ENCODE measurements at places on chromosomes 11 and 22.
A peak's percentile ranks its signal among the peaks of the same experiment; 100 is the strongest.

DNA sequence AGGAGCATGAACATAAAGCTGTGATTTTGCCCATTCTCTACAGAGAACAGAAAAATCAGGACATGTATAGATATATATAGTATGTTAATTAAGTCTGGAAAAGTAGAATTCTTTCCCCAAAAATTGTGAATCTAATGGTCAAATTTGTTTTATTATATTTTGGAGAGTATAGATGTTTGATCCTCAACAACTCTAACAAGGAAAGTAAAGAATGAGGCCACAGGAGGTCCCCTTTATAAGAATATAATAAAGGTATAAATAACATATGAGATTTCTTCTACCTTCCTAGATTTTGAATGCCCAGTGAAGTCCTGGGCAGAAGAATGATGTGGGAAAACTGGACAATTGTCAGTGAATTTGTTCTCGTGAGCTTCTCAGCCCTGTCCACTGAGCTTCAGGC, at the start of gene OR10A4:
Gene OR10A4, plus strand, starts transcription at position 301 of the 400 bp plus-strand sequence. Its CDS starts 23 bp downstream, at position 324.
- DNase-seq, result no peak

- peak; percentile 45 for DNase-seq
Observed at GRCh38 chr11:67055812-67056211, 835 bp upstream of the RHOD start.

DNA sequence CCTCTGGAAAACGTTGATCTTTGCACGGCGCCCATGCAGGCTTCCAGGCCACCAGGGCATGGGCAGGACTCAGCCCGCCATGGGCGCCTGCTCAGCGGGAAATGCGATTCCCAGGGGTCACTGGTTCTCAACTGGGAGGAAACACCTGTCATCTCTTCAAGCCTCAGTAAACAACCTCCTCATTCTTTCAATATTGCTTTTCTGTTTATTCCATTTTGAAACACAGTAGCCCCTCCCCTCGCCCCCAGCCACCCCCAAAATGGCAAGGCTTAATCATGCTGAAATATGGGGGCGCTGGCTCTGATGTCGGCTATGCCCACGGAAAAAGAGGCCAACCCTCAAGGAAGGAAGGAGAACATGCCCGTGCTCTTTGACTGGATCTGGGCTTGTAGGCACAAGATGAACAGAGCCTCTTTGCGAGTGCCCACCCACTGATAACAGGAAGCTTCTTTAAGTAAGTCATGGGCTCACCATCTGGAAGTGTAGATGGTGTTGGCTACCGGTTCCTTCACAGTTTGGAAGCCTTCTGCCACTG, 594 bp upstream of the POU2AF1 start:
- no peak for DNase-seq

DNA sequence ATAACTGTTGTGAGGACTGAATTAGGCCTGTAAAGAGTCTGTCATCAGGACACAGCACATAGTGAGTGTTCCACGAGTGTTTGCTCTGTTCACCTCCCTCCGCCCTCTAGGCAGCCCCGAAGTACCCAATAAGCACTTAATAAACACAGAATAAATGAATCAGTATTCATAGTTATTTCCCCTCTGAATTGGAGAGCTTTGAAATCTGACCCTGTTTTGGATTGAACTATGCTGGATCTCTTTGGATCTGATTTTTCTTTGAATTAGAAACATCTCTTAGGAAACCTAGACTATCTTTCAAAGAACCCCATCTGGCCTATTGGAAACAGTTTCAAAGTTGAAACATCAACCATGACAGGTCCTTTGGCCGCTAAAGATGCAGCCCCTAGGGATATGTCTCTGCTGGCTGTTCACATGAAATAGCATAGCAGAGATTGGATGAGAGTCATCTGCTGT, 615.5 kb downstream of the NTM start:
- DNase-seq, result no peak

- no peak for DNase-seq
Observed at GRCh38 chr22:37619991-37620390, 11.4 kb downstream of the GGA1 start.

- no peak for DNase-seq
Observed at GRCh38 chr22:21651521-21652009, 9.5 kb downstream of the SDF2L1 start.

- no peak for DNase-seq
Observed at GRCh38 chr11:95647355-95647754, 142.2 kb downstream of the FAM76B start.

- DNase-seq, result no peak
Observed at GRCh38 chr11:95490625-95491024, 259.6 kb upstream of the SESN3 start.

- peak; percentile 88 for DNase-seq
Observed at GRCh38 chr11:129143335-129143734, 48.8 kb downstream of the ARHGAP32 start.

DNA sequence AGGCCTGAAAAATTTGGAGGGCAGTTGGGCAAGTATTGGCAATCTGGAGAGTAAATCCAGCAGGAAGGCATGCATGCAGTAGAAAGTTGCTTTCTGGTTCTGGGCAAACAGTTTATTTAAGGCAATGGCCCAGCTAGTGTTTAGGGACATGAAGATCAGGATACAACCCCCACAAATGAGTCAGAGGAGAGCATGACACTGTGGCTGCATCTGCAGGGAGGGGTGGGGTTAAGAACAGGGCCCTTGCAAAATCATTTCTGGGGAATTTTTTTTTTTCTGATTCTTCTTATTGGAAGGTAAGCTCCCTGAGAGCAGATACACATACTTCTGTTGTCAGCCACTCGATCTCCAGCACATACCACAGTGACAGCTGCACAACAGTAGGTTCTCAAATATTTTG, 61.1 kb downstream of the FDX1 start:
- peak; percentile 76 for DNase-seq

DNA sequence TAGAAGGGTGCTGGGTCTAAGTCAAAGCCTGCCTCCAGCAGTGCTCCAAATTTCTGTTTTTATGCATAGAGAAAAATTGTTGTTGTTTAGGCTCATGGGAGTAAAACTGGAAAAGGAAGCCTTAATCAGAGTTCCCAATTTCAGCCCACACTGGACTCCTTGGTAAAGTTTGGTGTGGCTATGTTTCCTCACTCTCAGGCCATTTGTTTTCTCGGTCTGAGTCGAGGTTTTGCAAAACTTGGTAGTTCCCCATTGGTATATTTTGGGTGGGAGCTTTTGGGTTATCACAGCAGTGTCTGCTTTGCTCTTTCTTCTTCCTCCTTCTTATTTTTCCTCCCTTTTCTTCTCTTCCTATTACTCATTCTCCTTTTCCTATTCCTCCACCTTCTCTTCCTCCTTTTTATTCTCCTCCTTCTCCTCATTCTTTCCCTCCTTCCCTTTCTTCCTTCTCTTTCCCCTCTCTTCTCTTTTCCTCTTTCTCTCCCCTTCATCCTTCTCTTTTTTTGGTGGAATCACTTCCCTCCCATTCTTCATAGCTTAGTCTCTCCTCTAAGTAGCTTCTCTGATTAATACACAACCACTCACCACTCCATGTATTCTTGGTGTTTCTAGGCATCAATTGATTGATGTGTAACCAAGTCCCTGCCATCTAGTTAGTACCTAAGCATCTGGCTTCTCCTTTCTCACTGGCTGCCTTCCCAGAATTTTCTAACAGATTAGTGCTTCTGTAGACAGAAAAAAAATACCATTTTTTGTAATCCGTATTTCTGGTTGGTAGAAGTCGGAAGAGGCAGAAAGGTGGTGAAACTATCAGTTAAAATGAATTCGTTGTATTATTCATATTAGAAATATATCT, 10.1 kb downstream of the SLC5A1 start:
- DNase-seq, result no peak

DNA sequence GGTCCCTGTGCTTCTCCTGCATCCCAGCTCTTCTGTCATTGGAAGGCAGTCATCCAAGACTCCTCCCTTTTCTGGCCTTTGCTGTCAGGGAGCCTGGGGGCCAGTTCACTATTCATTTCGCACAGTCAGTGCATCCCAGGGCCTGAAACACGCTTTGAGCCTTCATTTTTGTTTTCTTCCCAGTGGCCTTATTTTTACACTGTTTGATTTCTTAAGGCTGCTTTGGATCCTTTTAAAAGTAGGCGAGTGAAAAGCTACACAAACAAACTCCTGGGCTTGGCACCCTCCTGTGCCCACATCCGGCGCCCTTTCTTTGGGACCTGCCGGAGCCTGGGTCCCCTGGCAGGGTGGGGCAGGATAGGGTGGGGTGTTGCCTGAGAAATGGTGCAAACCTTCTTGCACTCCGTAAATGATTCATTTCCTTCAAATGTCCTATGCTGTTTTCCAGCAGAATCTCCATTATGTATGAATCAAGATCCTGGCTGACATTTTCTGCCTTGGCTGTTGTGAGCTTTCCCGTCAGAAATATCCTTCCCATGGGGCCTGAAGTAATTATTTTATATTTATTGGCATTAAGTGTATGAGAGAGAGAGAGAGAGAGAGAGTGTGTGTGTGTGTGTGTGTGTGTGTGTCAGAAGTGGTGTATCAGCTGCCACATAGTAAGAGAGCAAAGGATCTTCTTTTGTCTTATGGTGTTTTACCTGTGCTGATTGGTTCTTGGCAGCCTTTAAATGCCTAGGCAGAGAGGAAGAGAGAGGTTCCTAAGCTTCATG, 45.6 kb downstream of the BCR start:
- peak; percentile 83 for DNase-seq

DNA sequence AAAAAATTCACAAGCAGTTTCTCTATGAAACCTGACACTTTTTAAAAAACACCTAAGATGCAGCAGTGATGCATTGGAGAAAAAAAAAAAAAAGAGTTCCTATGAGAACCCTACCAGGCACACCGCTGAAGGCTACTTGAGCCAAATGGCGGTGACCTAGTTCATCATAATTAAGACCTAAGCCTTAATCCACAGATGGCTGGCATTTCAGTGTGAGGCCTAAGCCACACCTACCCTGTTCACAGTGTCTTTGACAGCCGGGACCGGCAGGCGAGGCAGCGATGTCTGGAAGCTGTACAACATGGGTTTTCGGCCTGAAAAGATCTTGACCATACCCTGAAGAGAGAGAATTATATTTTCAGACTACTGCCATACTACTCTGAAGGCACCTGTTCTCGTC, 38.0 kb downstream of the CPT1A start:
- no peak for DNase-seq

Measured in GM03348 (cell line).